ENCODE measurements at places on chromosomes 7 and 10. TPM values are rescaled to one million over a fixed set of nuclear protein-coding genes. Genes with fewer than 3 reads are reported as not detected.

PPP1R17 gene
- total RNA-seq = not detected

- no peak for DNase-seq
Measured at GRCh38 chr7:142556740-142557139, 192.5 kb upstream of the PRSS1 start.

DNA sequence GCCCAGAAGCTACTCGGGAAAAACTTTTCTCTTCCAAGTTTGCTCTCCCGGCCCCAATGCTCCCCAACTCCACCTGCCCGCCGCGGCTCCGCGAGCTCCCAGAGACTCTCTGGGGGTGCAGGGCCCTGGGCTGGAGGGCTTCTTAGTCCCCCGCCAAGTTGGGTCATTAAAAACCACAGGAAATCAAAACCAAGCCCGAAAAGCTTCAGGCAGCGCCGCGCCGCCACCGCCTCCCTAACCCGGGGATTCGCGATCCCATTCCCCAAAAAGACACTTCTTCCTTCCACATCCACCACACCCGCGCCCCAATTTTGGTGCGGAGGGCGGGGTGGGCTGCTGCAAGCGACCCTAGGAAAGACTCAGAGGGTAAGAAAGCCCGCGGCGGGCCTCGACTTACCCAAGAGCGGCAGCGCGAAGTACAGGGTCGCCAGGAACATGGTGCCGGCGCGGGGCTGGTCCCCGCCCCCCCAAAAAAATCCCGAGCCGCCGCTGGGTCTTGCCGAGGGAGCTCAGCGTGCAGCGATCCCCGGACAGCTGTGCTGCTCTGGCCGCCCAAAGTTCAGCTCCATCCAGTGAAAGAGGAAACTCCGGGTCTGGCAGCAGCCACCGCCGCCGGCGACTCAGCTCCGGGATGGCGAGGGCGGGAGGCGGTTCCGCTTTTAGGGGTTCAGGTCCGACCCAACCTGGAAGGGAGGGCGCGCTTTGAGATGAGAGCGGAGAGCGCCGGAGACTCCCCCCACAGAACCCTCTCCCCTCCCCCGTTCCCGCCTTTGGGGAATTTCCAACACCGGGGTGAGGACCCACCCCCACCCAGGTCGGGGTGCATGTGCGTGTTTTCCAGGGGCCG, 1.2 kb downstream of the GFRA1 start:
- no peak for DNase-seq

GRCh38 chr10:484441-484924, 205.0 kb downstream of the DIP2C start:
- no peak for DNase-seq

DNA sequence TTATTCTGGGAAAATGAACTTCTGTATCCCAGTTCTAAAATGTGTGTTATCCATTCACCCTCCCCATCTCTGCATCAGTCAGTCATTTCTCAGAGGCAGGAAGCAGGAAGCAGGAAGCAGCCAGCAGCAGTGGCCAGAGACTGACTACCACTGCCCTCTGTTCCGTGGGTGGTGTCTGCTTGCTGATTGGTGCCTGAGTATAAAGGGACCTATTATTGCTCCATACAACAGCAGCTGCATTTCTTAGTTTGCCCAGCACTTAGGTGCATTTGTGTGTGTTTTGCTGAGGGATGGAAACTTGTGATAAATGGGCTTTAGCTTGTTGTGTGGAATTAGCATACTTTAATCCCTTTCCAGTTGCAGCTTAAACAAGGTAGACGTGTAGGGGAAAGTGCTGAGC, 582.2 kb downstream of the SORCS1 start:
- DNase-seq = no peak

SCART1 gene
- 2.4 TPM for total RNA-seq

GRCh38 chr7:112112822-112113255, 93.4 kb downstream of the DOCK4 start:
- DNase-seq = no peak

MSMB gene
- 5.3 TPM for total RNA-seq

DNA sequence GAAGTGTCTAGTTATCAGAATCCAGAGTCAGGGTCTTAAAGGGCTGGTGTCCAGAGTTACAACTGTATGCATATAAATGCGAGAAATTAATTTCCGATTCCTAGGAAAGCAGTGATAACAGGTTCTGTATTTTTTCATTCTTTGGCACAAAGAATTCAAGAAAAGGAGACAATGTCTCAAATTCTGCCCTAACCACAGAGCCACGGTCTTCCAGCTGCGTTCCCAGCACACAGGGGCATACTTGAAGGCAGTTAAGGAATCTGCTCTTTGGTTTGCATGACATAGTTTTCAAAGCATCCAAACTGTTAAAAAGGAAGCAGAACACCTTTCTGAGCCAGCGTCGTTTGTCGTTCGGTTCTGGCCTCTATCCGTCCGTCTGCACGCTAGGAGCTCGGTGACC, 416.9 kb upstream of the MKI67 start:
- no peak for DNase-seq

HOXA4 gene
- 8.5 TPM for total RNA-seq

XRCC2 gene
- 0.86 TPM for total RNA-seq

METTL2B gene
- 19.1 TPM for total RNA-seq

- DNase-seq = no peak
Measured at GRCh38 chr7:152869041-152869676, 109.6 kb downstream of the ACTR3B start.

TMEM229A gene
- total RNA-seq = not detected

GOLGA7B gene
- total RNA-seq = 1.0 TPM

ZNF488 gene
- total RNA-seq = 0.38 TPM

PIK3CG gene
- total RNA-seq = 14.9 TPM

DNA sequence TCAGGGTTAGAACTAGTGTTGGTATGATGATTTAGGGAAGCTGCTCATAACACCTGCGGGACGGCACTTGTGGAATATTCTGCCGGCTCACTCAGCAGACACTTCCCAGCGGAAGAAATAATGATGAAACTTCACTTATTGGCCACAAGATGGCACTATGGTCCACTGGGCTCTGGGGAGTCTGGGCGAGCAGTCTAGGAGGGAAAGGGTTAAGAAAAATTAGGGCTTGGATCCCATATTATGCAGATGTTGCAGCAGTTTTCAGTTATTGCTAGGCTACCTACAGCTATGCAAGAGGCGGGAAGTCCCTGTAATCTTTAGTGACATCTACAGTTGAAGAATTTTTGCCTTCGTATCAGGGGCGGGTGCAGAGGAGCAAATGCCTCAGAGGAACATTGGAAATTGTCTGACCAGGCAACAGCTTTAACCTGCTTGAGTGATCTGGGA, 238.7 kb upstream of the PRSS58 start:
- no peak for DNase-seq

- DNase-seq = no peak
Measured at GRCh38 chr10:67770537-67770936, 67.5 kb downstream of the DNAJC12 start.

GSTO2 gene
- 7.8 TPM for total RNA-seq

- DNase-seq = no peak
Measured at GRCh38 chr10:57791546-57791945, 476.1 kb downstream of the IPMK start.

GRCh38 chr7:10939237-10939910, 34.3 kb upstream of the PHF14 start:
- no peak for DNase-seq

GRCh38 chr7:50213622-50214017, 90.9 kb upstream of the IKZF1 start:
- DNase-seq = no peak

- no peak for DNase-seq
Measured at GRCh38 chr10:70578371-70578947, 24.1 kb downstream of the PRF1 start.

TMEM139 gene
- 25.9 TPM for total RNA-seq

CLDN12 gene
- total RNA-seq = 34.7 TPM

DNA sequence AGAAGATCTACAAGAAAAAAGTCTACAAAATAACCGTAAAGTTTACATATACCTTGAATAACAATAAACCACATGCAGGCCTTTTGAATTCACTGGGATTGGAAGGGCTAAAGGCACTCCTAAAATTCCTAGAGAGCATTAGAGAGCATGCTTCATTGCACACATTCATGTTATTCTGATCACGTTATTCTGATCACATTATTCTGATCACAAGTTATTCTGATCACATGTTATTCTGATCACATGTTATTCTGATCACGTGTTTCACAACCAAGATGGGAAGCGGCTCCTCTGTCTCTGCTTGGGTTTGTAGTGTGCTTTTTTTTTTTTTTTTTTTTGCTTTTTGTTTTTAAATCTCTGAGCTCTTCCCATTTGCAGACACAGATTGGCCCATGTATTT, 20.5 kb downstream of the ADARB2 start:
- no peak for DNase-seq

DNA sequence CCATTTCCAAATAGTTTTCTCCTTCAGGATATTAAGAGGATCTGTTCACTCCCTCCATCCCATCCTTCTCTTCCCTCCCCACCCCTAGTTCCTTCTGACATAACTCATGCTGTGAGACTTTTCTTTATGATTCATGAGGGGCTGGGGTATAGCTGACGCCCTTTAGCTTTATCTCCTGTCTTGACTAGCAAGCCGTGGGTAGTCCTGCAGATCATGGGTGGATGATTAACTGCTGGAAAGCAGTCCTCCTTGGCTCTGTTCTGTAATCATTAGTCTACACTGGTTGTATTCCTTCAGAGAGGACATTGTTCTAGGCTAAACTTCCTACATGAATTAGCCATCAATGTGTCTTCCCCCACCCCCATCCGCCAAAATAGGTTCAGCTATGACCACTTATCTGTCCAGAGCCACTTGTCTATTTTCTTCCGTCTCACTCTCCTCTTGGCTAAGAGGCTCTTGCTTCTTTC, 135.4 kb downstream of the LRRC4 start:
- no peak for DNase-seq

PLCE1 gene
- 10.5 TPM for total RNA-seq

- DNase-seq = no peak
Measured at GRCh38 chr10:123379156-123379555, 225.0 kb downstream of the BUB3 start.

DNA sequence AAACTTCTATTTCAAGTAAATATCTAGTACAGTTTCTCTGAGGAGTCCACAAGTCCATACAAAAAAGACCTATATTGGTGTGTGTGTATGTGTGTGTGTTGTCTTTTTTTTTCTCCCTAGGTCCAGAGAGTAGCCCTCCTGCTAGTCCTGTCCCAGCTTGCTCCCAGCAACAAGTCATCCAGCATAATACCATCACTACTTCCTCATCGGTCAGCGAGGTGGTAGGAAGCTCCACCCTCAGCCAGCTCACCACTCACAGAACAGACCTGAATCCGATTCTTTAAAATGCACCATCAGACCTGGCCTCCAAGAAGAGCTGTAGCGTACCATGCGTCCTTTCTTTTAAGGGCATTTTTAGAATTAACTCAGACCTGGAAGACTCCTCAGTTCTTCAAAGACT, 139.1 kb downstream of the TRIL start:
- no peak for DNase-seq

LRIT1 gene
- total RNA-seq = not detected

DNA sequence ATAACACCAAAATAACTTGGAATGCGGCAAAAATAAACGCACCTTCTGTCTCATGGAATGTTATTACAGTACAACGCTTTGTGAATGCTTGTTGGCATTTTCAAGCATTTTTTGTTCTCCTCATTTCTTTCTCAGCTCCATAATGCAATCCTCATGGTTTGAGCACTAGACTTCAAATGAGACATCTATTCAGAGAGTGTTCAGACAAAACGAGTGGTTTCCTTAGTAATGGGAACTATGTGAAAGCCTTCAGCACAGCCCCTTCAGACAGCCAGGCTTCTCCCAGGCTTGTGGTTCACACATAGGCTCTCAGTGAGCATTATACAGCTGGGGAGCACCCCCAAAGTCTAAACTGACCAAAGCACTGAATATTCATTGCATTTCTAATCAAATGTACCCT, 8.6 kb upstream of the LRRN3 start:
- no peak for DNase-seq

- peak; percentile 79 for DNase-seq
Measured at GRCh38 chr10:48306870-48307710, 613 bp downstream of the MAPK8 start.

IFIT1B gene
- total RNA-seq = not detected

- DNase-seq = no peak
Measured at GRCh38 chr7:15674586-15674985, 11.9 kb downstream of the MEOX2 start.

CYP2C19 gene
- not detected for total RNA-seq

GRCh38 chr7:107600816-107601215, 20.8 kb downstream of the BCAP29 start:
- no peak for DNase-seq

HIP1 gene
- 51.5 TPM for total RNA-seq

DNA sequence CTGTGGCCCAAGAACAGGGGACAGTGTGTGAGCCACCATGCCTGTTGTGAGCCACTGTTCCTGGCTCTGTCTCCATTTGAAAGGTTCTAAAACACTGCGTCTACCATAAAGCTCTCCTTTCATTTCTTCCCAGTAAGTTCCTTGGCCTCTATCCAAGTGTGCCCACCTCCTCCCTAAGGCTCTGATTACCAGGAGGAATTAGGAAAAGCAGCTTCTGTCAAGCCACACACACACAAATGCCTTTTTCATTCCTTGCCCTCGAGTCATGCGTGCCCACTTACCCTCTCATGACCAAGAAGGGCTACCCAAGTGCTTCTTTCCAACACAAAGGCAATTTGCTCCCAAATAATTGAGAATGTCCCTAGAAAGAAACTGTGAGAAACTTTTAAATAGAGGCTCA, 70.8 kb upstream of the PARD3 start:
- no peak for DNase-seq

DNA sequence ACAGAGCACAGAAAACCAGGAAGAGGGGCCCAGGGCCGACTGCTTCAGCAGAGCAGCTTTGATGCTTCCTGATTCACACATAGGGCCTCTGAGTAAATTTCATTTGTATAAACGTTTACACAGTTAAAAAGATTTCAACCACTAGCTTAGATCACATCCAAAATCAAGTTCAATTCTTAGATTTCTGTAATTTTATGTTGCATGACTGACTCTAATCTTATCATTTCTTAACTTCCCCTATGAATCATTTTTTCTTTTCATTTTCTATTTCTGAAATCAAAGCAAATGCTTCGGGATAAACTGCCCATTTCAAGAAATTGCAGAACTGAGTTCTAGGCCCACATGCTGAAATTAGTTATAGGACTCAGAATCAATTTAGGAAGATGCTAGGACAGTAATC, 224.7 kb downstream of the INHBA start:
- no peak for DNase-seq
